ENCODE measurements at places on chromosomes 12 and 14.

- DNase-seq: no peak
Observed at GRCh38 chr12:76255692-76256091, 92.5 kb downstream of the BBS10 start.

- DNase-seq: no peak
Observed at GRCh38 chr12:101769865-101770264, 30.6 kb upstream of the SYCP3 start.

- DNase-seq: no peak
Observed at GRCh38 chr12:98678946-98679610, 34.0 kb downstream of the APAF1 start.

DNA sequence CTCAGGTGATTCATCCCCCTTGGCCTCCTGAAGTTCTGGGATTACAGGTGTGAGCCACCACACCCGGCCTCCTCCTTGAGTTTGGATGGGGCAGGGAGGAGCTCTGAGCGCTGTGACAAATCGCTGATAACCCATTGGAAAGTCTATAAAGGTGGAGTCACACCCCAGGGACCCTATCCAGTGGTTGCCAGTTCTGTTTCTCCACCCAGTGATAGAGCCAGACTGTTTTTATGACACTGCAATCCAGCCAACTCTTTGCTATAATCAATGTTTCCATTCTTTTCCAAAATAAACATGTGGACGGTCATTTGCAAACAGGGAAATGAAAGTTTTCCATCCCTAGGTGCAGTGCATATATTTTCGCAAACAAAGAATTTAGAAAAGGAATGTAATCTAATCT lies 142.0 kb upstream of the PELI2 start:
- DNase-seq: no peak

GRCh38 chr12:80068173-80068572 lies 31.2 kb upstream of the OTOGL start:
- DNase-seq: no peak

- no peak for DNase-seq
Observed at GRCh38 chr12:111757361-111758119, 9.2 kb upstream of the ALDH2 start.

DNA sequence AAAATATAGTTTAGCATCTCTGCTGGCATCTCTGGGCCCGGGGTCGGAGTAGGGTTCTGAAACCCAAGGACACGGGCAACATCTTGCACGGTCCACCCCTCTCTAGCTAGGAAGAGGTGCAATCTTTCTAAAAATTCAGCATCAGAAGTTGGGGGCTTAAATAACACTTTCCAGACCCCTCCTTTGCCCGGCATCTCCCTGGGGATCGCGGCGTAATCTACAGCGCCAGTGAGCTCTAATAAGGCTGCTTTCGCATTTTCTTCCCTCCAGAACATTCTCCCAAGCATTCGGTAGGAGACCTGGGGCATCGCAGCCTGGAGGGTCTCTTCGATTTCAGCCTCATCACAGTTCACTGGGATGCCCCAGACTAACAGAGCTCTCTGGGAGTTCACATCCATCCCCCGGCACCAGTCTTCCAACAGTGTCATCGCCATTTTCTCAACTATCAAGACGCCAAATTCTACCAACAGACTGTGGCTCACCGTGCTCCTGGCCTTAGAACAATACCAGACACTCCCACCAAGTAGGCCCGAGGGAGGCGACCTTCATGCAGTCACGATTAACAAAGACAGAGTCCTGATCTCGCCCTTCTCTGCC lies 880 bp downstream of the PNMA1 start:
- no peak for DNase-seq
